ENCODE measurements at places on chromosomes 1 and 21. TPM values are rescaled to one million over a fixed set of nuclear protein-coding genes. Genes with fewer than 3 reads are reported as not detected.

The OR2AK2 gene
- 0.35 TPM for total RNA-seq

- DNase-seq, result no peak
Measured at GRCh38 chr1:165355139-165355976, 1.2 kb downstream of the LMX1A start.

DNA sequence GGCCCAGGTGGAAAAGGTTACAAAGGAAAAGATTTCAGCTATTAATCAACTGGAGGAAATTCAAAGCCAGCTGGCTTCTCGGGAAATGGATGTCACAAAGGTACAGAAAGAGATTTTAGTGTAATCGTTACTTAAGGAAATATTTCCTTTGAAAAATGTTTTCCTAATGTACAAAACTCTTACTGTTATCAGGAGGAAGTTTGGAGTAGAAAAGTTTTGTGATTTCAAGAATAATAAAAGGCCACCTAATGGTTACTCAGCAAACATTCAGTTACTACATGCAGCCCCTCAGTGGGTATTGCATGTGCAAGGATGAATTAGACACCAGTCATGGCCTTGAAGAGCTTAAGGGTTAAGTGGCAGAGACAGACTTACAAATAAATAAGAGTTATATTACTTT lies 85.2 kb downstream of the SDCCAG8 start:
- no peak for DNase-seq

The NBPF4 gene
- total RNA-seq, result not detected

- DNase-seq, result no peak
Measured at GRCh38 chr1:204331275-204331674, 28.5 kb downstream of the PLEKHA6 start.

DNA sequence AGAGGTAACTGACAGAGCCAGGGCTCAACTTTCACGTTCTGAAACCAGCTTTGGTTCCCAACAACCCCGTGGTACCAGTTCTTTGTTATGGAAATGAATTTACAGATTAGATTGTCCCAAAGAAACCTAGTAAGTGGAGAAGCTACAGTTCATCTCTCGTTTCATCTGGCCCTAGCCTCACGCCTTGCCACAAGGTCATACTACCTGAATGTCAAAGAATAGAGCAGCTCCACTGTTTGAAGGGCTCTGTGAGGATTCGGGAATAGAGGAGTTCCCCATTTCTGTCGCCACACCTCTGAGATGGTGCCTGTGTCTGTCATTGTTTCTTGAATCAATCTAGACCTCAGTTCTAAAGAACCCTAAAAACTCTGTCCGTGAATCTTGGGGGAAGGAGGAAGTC lies 15.0 kb upstream of the CDC42 start:
- no peak for DNase-seq

- DNase-seq, result no peak
Measured at GRCh38 chr1:89633800-89634625, 1.1 kb downstream of the LRRC8C start.

DNA sequence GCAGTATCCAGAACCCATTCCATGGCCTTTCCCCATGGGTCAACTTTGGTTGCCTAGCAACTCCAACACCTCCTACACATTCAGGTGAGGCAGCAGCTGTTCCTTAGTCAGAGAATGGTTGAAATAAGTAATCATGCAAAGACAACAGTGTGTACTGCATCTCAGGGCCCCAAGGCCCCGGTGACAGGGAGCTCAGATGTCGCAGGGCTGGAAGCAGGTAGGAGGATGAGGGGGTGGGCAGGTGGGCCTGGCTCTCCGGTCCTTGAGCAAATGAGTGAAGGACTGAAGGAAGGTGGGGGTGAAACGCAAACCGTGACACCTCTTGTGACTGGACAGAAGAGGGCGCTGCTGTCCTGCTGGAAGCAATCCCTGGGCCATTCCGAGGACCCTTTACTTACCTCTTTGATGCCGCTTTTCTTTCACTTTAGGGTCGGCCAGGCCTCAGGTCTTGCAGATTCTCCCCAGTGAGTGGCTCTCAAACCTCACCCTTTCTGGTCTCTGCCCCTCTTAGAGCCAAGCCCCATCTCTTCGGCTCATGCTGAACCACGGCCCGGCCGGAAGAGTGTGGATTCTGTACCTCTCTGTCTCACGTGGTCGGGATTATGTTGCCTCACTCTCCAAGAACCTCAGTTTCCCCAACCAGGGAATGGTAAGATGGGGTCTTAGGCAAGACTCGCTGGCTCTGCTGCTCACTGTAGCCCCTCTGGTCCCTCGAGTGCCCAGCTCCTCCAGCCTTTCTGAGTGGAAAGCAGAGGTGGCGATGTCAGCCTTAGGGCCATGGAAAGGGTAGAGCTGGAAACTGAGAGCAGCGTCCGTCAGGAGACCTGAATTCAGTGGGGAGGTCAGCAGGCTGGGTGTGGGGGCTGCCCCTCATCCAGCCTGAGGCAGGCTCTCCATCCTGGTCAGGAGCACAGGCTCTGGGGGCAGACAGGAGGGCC lies 5.6 kb upstream of the KCNA10 start:
- DNase-seq, result peak; percentile 57

DNA sequence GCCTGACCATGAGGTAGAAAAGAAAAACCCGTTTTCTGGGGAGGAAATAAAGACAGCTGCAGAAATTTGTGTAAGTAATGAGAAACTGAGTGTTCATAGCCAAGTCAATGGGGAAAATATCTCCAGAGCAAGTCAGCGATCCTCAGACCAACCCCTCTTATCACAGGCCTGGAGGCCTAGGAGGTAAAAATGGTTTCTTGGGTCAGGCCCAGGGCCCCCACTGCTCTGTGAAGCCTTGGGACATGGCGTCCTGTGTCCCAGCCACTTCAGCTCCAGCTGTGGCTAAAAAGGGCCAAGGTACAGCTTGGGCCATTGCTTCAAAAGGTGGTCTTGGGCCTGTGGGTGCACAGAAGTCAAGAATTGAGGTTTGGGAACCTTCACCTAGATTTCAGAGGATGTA lies 101.0 kb downstream of the NPHS2 start:
- no peak for DNase-seq

The RGS13 gene
- total RNA-seq, result not detected

DNA sequence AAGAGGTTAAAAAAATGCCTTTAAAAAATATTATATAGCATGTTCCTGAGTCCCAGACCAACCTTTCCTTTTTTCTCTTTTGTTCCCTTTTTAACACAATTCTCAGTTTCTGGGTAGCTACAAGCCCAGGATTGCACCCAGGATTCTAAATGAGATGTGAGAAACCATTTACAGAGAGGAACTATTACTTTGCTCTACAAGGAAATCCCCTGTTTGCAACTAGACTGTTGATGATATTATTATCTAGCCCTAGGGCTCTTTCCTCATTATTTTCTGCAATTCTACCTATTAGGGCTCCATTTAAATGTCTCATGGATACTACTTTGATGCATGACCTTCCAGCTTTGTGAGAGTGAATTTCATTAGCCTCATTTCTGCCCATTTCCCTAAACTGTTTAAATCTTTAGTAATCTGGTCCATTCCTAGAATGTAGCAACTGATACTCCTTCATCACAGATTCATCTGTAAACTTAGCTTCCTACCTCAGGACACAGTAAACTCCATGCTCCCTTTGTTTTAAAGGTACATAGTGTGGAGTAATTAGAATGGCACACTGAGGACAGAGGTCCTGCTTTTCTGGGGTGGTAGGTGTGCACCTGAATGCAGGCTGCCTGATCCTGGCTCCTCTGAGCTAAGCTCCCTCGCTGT lies 7.1 kb upstream of the KIF14 start:
- no peak for DNase-seq

The CELA3A gene
- total RNA-seq, result not detected

The NBPF26 gene
- 34.1 TPM for total RNA-seq

- DNase-seq, result no peak
Measured at GRCh38 chr1:191065771-191066170, 588.1 kb upstream of the BRINP3 start.

- no peak for DNase-seq
Measured at GRCh38 chr1:4733446-4734177, 79.2 kb downstream of the AJAP1 start.

The HFM1 gene
- total RNA-seq, result not detected

GRCh38 chr1:111750856-111751255 lies 4.8 kb upstream of the DDX20 start:
- DNase-seq, result no peak

GRCh38 chr1:119635811-119636390 lies 12.2 kb downstream of the ZNF697 start:
- DNase-seq, result no peak

GRCh38 chr1:45914836-45915235 lies 111.4 kb downstream of the MAST2 start:
- DNase-seq, result no peak

The FCGR2B gene
- total RNA-seq, result not detected

DNA sequence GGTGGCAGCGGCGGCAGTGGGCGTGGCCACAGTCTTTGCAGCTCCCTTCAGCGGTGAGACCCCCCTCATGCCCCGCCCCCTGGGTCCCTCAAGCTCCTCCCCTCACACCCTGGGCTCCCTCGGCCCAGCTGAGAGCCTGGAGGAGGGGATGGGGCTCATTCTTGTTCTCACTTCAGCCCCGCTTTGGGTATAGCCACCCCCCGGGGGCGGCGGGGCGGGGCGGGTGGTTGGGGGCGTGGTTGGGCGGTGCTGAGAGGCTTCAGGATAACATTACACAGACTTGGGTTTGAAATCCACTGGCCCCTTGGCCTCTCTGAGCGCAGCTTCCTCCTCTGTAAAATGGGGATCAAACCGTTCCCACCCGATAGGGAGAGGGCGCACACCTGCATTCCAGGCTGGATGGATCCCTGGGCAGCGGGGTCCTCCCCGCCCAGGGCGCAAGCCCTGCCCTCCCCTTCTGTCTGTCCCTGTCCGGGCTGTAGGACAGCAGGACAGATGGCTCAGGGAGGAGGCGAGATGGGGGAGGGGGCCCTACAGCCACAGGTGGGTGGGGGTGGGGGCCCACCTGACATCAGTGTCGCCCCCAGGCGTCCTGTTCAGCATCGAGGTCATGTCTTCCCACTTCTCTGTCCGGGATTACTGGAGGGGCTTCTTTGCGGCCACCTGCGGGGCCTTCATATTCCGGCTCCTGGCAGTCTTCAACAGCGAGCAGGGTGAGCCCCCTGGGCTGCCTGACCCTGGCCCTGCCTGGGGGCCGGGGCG lies 5.1 kb downstream of the CLCNKA start:
- DNase-seq, result peak; percentile 19

DNA sequence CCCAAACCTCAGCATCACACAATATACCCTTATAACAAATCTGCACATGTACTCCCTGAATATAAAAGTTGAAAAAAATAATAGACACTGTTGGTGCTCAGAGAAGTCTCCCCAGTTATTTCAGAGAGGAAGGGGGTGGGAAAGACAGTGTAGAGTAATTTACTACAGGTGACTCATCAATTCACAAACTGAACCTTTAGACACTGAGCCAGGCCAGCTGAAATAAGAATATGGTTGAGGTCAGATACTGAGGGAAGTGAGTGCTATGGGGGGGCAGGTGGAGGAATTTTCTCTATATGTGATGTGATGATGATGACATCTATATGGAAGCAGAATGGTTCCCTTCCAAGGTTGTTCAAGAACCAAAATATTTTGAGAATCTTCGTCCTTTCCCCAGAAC lies 50.1 kb downstream of the MRPL39 start:
- no peak for DNase-seq

- DNase-seq, result peak; percentile 40
Measured at GRCh38 chr1:150615346-150616201, 13.8 kb downstream of the ENSA start.

DNA sequence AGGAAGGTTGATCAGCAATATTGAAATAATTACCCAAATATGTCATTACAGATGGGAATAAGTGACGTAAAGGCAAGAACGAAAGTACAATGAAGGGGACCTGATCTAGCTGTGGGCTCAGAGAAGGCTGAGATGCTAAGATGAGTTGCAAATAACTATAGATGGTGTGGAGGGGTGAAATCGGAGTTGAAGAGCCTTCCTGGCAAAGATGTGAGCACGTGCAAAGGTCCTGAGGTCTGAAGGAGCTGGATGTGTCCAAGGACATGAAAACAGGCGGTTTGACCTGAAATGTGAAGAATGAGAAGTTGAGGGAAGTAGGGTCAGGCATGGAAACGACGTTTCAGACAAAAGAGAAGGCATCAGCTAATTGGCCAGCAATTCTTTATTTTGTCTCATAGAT lies 61.6 kb upstream of the SLC45A1 start:
- DNase-seq, result no peak

The LYST gene
- total RNA-seq, result 50.7 TPM

The SPATA46 gene
- not detected for total RNA-seq

DNA sequence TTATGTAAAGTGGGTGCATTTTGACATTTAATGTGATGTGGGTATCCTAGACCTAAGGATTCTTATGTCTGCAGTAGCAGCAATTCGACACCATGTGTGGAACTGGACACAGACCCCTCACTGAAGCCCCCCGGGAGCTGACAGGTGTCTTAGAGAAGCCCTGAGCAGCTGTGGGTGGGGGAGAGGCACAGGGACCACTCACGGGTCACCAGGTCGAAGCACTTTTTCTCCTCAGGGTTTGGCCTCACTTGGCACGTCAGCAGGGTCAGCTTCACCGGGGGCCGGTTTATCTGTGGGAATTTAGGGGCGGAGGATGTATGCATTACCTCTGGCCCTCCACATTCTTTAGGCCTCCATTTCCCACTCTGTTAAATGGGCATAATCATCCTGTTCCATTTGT lies 14.0 kb upstream of the TCEA3 start:
- DNase-seq, result no peak

The ZNHIT6 gene
- total RNA-seq, result 24.0 TPM

GRCh38 chr1:227758366-227758765 lies 23.1 kb downstream of the SNAP47 start:
- DNase-seq, result peak; percentile 38

- no peak for DNase-seq
Measured at GRCh38 chr1:174308604-174309003, 139.2 kb upstream of the GPR52 start.

The LAMC2 gene
- not detected for total RNA-seq

GRCh38 chr1:7561331-7561921 lies 209.7 kb upstream of the VAMP3 start:
- DNase-seq, result peak; percentile 26

The IRF6 gene
- 2.3 TPM for total RNA-seq

DNA sequence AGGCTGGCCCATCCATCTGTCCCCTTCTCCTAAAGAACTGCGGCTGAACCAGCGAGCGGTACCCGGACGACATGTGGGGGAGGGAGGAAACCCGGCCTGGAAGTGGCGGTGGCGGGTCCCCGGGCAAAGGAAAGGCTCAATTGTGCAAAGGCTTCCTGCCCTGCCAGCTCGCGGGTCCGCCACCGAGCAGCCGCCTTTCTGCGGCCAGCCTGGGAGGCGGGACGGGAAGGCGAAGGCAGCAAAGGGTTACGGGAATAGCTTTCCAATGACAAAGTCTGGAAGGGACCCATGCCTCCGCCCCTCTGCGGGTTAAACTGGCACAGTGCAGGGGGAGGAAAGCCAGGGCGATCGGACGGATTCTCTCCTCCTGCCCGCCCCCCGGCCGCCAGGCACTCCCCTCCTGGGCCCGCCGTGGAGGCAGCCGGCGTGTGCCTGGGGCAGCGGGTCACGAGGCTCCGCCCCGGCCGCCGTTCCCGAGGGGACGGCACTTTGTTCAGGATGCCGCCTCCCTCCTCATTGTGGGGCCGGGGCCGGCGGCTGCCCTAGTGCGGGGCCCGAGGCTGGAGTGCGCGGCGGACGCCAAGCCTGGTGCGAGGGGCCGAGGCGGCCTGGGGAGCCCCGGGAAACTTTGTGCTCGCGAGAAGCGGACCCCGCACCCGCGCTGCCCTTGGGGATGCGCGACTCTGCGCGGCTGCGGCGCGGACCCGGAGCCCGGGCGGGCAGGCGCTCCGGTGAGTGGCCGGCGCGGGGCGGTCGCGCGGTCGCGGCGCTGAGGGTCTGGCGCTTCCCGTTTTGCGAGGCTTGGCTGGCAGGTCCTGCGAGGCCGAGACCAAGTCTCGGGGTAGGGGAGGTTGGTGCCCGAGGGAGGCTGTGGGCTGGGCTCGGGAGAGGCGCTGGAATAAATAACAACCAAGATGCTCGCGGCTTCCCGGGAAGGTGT lies at the start of gene NAV1:
NAV1 (plus strand) TSS at position 516 of the 940 bp plus-strand sequence. CDS start 83,758 bp downstream, outside the sequence.
- DNase-seq, result peak; percentile 15

The S100A12 gene
- not detected for total RNA-seq

The PEX14 gene
- 25.7 TPM for total RNA-seq
